ENCODE measurements at places on chromosomes 1 and 21.

DNA sequence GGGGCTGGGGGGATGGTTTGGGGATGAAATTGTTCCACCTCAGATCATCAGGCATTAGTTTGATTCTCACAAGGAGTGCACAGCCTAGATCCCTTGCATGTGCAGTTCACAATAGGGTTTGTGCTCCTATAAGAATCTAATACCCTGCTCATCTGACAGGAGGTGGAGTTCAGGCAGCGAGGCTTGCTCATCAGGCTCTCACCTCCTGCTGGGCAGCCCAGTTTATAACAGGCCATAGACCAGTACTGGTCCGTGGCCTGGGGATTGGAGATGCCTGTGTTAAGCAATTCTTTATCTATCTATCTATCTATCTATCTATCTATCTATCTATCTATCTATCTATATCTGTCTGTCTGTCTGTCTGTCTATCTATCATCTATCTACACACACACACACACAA, 525.3 kb upstream of the DAB1 start:
- DNase-seq, result no peak

DNA sequence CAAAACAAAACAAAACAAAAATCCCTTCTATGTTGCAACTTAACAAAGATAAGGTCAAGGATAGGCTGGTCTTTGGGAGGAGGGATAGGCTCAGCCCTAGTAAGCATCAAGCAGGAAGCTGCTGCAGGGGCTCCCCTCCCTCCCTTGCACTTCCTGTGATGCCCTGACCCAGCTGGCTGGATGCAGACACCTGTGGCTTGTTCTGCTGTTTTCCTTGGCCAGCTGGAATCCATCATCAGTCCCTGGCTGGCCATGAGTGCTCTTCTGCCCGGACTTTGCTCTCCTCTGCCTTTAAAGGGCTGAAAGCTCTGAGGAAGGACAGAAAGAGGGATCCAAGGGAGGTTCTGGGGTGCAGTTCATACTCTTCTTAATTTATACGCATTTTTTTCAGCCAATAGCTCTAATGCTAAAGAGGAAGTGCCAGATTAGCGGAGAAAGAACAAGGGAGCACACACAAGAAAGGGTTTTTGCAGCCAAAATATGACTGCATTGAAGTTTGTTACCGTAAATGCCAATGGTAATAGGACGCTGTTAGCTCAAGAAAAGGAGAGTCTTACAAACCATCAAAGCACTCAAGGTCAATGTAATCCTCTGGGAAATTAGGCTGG, 19.9 kb upstream of the UBE2U start:
- DNase-seq, result no peak

DNA sequence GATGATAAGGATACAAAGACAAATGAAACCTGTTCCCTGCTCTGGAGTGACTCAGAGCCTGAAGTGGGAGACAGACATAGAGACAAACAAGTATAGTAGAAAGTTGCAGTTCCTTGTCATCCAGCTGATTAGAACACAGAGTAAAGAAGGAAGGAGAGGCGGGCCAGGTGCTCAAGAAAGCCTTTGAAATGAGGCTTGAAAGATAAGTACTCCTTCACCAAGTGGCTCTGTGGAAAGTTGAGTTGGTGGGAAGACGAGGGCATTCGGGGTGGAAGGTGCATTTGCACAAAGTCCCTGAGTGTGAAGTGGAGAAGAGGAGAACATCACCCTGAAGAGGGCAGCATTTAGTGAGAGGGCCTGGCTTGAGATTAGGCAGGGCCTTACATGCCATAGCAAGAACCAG, 17.0 kb downstream of the MARK1 start:
- no peak for DNase-seq

DNA sequence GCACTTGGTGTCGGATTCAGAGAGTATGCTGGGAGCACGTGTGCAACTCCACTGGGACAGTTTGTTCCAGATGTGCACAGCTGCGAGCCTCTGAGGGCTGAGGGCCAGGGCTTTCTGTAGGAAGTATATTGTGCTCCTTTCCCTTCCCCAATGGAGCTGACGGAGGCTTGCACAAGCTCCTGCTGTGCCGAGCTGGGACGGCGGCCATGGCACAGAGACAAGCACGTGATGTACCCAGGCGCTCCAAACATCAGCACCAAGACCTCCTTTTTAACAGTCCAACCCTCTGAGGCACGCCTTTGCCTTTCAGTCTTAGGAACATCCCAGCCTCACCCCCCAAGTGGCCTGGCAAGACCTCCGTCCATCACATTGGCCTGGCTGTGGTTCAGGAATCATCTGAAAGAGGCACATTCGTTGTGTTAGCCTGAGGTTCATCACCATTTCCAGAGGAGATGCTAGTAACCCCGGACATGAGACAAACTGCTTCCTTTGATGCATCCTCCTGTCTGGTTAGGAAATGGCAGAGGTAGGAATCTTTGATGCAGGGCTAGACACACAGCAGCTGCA, 339.2 kb upstream of the KAZN start:
- DNase-seq, result no peak

DNA sequence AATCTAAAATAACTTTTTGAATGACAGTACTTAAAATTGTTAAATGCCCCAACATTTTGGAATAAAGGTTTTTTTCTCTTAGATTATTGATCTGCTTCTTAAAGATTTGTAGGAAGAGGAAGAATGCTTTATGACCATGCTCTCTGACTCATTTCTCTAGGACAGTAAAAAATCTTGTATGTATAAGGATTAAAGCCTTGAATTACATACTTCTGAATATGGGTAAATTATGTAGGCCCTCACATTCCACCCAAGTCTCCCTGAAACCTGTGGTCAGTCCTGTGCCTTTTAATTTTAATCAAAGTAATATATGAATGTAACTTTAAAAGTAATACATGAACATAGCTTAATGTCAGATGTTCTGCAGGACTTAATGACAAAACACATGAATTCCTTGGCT, 50.5 kb downstream of the ABCD3 start:
- no peak for DNase-seq

GRCh38 chr1:101237229-101237837, 514 bp downstream of the S1PR1 start:
- no peak for DNase-seq

GRCh38 chr1:9992910-9993309, 4.1 kb upstream of the RBP7 start:
- no peak for DNase-seq

DNA sequence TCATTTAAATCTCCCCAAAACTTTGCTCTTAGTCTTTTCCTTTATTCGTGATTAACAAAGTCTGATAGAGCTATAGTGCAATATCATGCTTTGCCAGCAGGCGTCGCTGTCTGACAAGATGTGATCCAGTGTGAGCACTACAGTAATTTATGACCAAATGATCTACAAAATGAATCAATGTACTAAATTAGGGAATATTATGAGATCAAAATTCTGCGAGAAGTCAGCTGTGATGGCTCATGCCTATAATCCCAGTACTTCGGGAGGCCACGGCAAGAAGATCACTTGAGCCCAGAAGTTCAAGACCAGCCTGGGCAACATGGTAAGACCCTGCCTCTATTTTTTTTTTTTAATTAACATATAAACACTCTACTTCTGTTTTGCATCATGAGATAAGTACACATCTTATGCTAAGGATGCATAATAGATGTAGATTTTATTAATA, 3.6 kb upstream of the SPSB1 start:
- peak; percentile 76 for DNase-seq

- no peak for DNase-seq
Measured at GRCh38 chr1:3945222-3945621, 45.1 kb upstream of the C1orf174 start.

GRCh38 chr1:180962178-180962577, 49.5 kb downstream of the KIAA1614 start:
- DNase-seq, result no peak
